Right renal pelvis (tissue), 4 donors: ENCODE measurements at places on chromosomes 2 and 18. TPM values are rescaled to one million over a fixed set of nuclear protein-coding genes. Genes with fewer than 3 reads are reported as not detected.

C2orf81 gene
- polyA plus RNA-seq: 6.8 TPM

PSMA8 gene
- not detected for polyA plus RNA-seq

DNA sequence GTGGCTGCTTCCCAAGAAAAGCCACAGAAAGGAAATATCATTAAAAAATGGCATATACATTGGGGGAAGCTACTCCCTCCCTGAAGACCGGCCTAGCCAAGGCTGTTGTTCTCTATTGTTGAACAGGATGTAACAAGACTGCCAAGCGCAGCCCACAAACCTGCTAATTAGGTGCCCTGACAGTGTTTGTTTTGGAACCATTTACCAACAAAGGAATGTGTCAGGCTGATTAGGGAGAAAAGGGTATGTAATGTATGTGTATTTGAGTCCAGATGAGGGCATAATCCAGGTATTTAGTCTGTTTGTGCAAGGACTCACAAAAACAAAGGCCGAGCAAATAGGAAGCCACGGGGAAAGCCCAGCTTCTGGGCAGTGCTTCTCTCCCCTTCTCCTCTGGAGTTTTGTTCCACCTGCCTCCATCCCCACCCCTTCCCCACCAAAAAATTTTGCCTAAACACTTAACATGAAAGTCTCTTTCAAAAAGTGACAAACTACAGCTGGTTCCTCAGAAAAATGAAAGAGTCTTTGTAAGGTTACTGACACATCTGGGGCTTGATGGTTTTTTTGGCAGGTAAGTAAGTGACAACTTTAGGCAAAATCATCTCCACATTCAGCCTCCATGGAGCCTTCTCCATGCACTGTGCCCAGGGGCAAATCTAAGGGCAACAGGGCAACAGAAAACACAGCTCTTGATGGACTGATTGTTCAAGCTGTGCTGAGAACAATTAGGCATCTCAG is 78.3 kb upstream of the FZD5 start:
- peak; percentile 18 for DNase-seq

- no peak for DNase-seq
Measured at GRCh38 chr2:175786471-175787124, 215.5 kb downstream of the LNPK start.

DNA sequence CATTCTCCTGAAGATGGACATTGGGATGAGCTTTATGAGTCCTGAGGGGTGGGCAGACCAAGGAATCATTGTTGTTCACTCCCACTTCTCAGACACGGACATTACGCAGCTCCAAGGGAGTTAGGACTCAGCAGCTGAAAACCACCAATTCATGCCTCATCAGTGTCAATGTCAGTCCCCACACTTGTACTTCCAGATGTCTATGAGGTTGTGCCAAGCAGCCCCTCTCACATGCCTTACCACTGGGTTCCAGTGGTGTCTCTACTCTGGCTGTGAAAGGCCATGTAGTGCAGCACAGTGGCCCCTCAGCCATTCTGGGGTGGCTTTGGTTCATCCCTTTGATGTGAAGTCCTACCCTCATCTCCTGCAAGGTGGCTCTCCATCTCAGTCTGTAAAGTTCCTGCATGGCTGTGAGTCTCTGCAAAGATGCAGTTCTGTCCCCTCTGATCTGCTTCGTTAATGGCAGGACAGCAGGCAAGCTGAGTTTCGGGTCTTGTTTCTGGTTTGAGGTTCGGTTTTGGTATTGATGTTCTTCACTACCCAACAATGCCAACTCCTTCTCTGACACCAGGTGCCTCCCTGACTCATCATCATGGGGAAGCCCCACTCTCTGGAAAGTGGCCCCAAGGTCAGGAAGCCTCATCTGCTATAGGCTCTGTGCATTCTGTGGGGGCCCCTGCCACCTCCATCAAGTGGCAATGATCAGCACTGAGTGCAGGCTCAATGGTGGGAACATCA is 14.0 kb upstream of the COL6A3 start:
- DNase-seq: no peak

DNA sequence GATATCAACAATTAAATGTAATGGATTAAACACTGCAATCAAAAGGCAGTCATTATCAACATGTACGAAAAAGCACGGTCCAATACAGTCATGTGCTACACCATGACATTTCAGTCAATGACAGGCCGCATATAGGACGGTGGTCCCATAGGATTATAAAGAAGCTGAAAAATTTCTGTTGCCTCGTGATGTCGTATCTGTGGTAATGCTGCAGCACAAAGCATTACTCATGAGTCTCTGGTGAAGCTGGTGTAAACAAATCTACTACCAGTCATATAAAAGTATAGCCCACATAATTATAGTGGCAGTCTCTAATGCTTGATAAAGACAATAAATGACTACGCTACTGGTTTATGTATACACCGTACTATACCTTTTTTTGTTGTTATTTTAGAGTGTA is 58.4 kb downstream of the RABL2A start:
- DNase-seq: no peak

- DNase-seq: no peak
Measured at GRCh38 chr2:218477247-218477646, 58.3 kb downstream of the VIL1 start.

DNA sequence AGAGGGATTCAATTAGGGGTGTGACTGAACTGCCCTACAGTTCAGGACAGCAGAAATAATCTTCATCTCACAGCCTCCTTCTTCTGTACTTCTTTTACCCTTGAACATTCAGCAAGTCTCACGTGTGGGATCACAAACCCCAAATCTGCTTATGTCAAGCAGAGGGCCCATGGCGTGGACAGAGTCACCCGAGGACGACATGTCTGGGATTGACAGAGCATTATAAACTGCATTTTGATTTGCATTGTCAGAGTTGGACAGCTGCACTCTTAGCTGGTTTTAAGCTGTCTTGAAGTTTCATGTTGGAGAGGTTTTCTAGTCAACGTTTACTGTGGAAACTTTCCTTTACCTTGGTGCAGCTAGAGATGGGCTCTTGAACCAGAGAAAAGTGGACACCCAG is 26.4 kb downstream of the MGAT5 start:
- DNase-seq: no peak

- DNase-seq: no peak
Measured at GRCh38 chr2:57821088-57821487, 225.5 kb upstream of the VRK2 start.

- DNase-seq: no peak
Measured at GRCh38 chr2:5125017-5125730, 567.0 kb upstream of the SOX11 start.

DNA sequence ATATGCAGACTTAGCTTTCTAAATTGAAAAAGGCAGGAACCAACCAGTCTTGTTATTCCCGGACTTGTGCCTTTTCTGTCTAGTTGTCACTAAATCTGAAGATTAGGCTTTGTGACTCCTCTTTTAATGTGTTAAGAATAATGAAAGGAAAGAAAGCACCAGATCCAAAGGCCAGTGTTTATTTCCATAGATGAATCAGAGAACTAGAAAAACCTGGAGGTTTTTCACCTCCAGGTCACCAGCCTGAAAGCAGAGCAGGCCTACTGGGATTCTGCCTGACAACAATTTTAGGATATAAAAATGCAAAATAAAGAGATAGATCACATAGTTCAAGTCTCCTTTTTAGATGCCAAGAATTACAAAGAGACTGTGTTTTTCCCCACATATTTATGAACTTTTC is 160.4 kb downstream of the GULP1 start:
- no peak for DNase-seq
